Activated T-helper 9 cell treated with anti-CD3 and anti-CD28 coated beads, Interleukin-2, amount 50 U/mL, for 16 hours (primary cell): ENCODE measurements at places on chromosomes 3 and 15.

- no peak for DNase-seq
Measured at GRCh38 chr15:93001156-93001555, 87.9 kb downstream of the RGMA start.

- DNase-seq, result no peak
Measured at GRCh38 chr15:38540510-38540909, 24.1 kb downstream of the RASGRP1 start.

DNA sequence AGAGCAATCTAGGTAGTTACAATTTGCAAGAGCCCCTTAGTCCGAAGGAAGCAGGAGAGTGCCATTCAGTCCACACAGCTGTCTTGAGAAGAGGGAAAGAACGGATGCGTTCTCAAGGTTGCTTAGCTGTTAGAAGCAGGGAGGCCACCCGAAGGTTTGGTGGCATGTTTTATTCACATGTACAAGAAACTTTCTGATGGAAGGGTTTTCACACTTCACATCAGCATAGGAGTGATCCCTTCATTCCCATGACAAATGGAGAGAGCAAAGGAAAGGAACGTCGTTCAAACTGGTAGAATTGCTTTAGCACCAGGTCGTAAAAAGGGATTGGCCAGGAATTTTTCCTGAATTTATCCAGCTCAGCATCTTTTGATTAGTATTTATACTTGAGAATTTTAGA lies 53.5 kb downstream of the TRIM71 start:
- DNase-seq, result no peak

GRCh38 chr3:36762918-36763849 lies 1.2 kb downstream of the DCLK3 start:
- DNase-seq, result no peak

GRCh38 chr3:120332646-120333045 lies 16.5 kb downstream of the LRRC58 start:
- no peak for DNase-seq
